NCI-H2171 (cell line): ENCODE measurements at places on chromosomes 12 and 14.

GRCh38 chr12:75991753-75992152 is 39.8 kb downstream of the PHLDA1 start:
- DNase-seq: no peak

GRCh38 chr14:30005114-30005808 is 77.6 kb upstream of the PRKD1 start:
- peak; percentile 43 for DNase-seq

GRCh38 chr12:6615802-6616201 is 8.6 kb upstream of the CHD4 start:
- no peak for DNase-seq

DNA sequence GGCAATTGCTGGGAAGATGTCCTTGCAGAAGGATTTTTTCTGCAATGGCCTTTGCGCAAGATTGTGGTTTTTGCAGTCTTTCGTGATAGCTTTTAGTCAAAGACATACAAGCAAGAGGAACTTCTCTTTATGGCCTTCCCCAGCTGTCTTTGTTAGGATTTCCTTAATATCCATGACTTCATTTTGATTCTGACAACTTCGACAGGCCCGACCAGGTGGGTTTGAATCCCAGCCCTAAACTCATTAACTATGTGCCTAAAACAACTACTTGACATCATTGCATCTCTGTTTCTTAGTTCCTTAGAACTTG is 13.3 kb upstream of the VRK1 start:
- DNase-seq: no peak

GRCh38 chr14:34548472-34548981 is 9.0 kb upstream of the EAPP start:
- DNase-seq: no peak

- DNase-seq: no peak
These were observed 16.2 kb downstream of the NOXRED1 start for GRCh38 chr14:77407158-77407557.

- no peak for DNase-seq
These were observed 35.1 kb upstream of the NAA30 start for GRCh38 chr14:57355081-57355800.
